ENCODE measurements at places on chromosomes 5 and 9. TPM values are rescaled to one million over a fixed set of nuclear protein-coding genes. Genes with fewer than 3 reads are reported as not detected.

- DNase-seq, result no peak
Measured at GRCh38 chr9:134708672-134709038, 67.1 kb downstream of the COL5A1 start.

SLCO4C1 gene
- polyA plus RNA-seq, result 1.8 TPM

DNLZ gene
- polyA plus RNA-seq, result 10.5 TPM

DNA sequence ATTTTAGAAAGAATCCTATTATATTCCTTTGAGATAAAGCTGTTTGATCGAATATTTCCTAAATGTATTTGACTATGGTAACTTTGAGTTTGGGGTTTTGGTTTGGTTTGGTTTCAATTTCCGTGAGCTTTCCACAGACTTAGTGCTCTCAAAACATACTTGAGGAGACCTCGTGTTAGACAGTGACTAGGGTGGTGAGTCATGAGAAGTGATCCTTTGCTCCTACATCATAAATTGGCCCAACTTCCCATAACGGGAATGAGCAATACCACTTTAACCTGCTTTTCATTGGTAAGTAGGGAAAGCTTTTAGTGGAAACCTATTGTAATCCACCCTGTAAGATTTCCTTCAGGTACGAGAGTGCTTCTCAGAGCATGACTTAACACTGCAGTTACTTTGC lies 3.8 kb upstream of the RASEF start:
- no peak for DNase-seq

CAMK2A gene
- polyA plus RNA-seq, result not detected

SLC2A8 gene
- 8.7 TPM for polyA plus RNA-seq

DNA sequence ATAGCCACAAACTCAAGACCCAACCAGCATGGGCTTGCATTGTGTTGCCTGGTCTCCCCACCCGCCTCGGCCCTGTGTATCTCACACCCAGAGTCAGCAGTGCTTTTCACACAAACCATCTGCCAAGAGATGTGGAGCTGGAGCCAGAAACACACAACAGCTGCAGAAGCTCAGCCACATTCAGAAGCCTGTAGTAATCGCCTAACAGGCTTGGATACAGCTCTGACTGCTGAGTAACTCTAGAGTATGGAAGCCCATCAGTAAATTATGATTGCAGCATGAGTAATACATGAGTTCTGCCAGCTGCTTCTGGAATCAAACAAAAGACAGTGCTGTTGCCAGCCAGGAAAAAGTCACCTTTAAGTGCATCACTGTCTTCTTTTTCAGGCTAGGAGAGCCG lies 16.0 kb downstream of the TEK start:
- DNase-seq, result no peak

GRCh38 chr5:43676083-43676840 lies 73.3 kb downstream of the NNT start:
- DNase-seq, result no peak

DNA sequence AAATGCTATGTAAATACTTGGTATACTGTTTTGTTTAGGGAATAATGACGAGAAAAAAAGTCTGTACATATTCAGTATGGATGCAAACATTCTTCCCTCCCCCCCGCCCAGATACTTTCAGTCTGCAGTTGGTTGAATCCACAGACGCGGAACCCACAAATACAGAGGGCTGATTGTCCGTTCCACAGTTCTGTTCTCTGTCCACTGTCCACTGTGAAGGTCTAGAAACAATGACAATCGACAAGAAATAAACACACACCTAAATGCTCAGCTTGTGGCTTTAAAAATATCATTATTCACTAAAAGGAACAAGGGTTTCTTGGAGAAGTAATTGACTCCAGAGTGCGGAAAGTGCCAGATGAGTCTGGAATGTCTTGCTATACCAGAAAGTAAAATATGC lies 109.1 kb downstream of the TMEM161B start:
- DNase-seq, result no peak

GRCh38 chr5:16690243-16690852 lies 73.6 kb upstream of the RETREG1 start:
- DNase-seq, result no peak

FST gene
- 0.23 TPM for polyA plus RNA-seq

CCL28 gene
- 0.10 TPM for polyA plus RNA-seq

CLPTM1L gene
- polyA plus RNA-seq, result 35.0 TPM

- no peak for DNase-seq
Measured at GRCh38 chr9:98610711-98611110, 98.0 kb downstream of the GABBR2 start.

DNA sequence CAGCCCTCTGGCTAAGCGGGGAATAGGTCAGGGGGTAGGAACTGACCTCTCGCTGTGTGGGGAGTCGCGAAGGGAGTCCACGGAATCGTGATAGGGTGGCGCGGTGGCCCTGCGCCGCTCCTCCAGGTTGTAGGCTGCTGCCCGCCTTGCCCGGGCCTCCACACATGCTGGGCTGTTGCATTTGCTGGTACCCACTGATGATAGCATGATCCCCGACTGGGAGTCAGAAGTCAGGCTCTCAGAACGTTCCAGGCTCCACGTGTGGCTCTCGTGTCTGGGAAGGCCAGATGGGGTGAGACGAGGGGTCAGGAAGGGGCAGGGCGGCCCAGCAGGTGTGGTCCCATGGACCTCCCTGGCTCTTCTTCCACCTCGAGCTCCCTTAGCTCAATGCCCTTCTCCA lies 56.0 kb downstream of the PSD2 start:
- no peak for DNase-seq

DNA sequence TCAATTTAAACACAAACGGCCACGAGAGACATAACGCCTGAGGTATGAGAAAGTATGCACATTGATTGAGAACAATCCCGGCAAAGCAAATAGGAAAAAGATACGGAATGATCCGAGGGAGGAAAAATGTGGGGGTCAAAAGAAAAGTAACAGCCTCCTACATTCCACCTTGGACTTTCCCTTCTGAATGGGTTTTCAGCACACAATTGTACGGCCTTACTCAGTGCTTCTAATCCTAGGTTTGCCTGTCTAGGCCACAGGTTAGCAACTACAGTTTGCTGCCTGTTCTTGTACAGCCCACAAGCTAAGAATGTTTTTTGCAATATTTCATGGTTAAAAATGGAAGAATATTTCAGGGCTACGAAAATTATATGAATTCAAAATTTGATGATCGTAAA lies 46.2 kb upstream of the RNF20 start:
- DNase-seq, result no peak

DNA sequence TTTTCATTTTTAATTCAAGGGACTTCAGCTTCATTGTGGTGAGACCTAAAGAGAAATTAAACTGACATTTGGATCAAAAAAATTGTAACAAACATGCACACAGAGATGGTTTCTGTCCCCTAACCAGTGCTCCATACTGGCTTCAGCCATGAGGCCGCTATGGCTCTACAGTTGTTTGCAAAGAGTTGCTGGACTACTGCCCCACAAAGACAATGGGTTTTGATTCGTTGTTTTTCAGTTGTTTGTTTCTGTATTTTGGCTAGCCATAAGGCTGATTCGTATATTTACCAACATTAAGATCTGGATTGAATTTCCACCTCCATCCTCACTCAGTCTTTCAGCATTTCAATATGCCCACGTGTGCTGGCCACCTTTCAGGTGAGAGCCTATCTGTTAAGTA lies 163.7 kb upstream of the KIF2A start:
- DNase-seq, result no peak

SLC36A2 gene
- not detected for polyA plus RNA-seq

DNA sequence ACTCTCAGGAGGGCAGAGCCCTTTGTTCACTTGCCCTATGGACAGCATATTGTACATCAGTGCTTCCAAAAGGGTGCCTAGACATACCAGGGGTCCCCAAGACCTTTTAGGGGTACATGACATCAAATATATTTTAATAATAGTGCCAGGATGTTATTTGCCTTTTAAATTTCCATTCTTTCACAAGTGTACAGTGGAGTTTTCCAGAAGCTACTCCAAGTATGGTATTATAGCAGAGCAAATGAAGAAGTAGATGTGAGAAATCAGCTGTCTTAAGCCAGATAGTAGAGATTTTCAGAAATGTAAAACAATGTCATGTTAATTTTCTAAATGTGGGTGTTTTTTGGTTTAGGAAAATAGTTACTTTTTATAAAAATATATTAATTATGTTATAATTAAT lies 15.6 kb downstream of the PTTG1 start:
- no peak for DNase-seq

DNA sequence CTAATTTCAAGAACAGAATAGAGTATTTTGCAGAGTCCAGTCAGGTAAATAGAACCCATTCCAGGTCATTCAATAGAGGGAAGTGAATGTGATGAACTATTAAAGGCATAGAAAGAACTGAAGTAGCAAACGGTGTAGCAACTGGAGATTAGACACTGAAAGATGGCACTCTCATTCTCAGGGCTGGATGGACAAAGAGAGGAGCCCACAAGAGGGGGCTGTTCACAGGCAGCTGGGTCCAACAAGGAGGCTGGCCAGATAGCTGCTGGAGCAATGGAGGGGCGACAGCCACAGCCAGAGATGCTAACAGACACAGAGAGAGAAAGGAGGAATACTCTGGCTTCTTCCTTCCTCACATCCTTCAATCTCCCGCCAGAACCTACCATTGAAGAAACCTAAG lies 93.1 kb upstream of the SMARCA2 start:
- no peak for DNase-seq

DMGDH gene
- polyA plus RNA-seq, result not detected

ZDHHC11 gene
- polyA plus RNA-seq, result not detected

DNA sequence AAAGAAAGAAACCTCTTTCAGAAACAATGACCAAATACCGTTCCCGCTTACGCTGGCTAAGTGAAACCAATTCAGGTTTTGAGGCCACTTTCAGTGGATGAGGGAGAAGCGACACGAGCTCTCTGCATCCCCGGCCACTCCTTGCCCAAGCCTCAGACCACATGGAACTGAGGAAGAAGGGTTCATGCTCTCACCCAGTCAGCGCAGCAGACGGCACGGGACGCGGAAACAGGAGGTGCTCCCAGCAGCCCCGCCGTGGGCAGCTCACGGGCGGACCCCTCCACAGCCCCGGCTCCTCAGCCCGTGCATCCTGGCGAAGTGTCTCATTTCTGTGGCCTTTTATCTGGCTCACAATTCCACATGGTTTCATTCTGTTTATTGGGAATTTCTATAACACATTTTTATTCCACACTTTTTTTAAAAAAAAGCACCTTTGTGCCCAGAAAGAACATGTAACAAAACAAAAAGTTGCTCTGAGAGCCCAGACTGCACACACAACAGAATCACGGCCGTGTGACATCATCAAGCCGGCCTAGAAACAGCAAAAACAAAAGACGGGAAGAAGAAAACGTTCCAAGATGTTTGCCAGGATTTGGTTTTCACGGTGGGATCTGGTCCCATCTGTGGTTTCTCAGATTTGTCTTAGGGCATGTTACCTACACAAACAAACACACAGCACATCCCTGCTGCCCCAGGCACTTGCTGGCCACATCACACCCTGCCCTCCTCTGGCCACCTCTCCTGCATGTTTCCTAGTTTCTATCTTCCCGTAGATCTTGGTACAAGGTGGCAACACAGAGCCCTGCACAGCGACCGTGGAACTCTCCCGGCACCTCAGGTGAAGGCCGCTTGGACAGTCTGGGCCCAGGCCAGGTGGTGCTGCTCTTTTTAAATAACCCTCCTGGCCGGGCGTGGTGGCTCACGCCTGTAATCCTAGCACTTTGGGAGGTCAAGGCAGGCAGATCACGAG lies 16.2 kb downstream of the QSOX2 start:
- DNase-seq, result no peak

GLDC gene
- not detected for polyA plus RNA-seq

PCDHGC4 gene
- polyA plus RNA-seq, result not detected

DNA sequence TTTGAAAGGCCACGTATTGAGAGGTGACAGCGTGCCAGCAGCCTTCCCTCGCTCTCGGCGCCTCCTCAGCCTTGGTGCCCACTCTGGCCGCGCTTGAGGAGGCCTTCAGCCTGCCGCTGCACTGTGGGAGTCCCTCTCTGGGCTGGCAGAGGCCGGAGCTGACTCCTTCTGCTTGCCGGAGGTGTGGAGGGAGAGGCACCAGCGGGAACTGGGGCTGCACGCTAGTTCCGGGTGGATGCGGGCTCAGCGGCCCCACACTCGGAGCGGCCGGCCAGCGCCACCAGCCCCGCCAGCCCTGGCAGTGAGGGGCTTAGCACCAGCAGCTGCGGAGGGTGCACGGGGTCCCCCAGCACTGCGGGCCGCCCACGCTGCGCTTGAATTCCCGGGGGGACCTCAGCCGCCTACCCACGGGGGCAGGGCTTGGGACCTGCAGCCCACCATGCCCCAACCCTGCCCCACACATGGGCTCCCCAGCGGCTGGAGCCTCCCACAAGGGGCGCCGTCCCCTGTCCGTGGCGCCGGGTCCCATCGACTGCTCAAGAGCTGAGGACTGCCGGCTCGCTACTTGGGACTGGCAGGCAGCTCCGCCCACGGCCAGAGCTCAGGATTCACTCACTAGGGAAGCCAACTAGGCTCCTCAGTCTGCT lies 4.4 kb upstream of the OTULINL start:
- no peak for DNase-seq

ANKRD31 gene
- not detected for polyA plus RNA-seq

DNA sequence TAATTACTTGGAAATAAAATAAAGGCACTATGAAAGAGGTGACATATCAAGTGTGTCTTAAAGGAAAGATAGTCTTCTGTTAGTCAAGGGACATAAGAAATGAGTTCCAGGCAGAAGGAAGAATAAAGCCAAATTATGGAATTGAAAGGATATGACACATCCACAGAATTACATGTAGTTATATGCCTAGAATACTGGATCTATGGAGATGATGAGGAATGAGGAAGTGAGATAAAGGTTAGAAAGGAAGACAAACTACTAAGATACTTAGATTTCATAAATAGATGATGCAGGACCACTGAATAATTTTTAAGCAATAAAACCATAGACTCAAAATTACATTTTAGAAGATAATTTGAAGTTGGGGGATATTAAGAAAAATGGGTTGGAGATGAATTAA lies 609.8 kb downstream of the PTPRD start:
- no peak for DNase-seq

CD74 gene
- 7,550 TPM for polyA plus RNA-seq

- no peak for DNase-seq
Measured at GRCh38 chr5:102231693-102232619, 64.1 kb downstream of the SLCO4C1 start.

- no peak for DNase-seq
Measured at GRCh38 chr9:38687389-38687842, 32.5 kb downstream of the FAM240B start.

- DNase-seq, result peak; percentile 86
Measured at GRCh38 chr9:35729700-35730485, 2.1 kb downstream of the TLN1 start.

- no peak for DNase-seq
Measured at GRCh38 chr9:90724880-90725279, 76.7 kb upstream of the SYK start.

DNA sequence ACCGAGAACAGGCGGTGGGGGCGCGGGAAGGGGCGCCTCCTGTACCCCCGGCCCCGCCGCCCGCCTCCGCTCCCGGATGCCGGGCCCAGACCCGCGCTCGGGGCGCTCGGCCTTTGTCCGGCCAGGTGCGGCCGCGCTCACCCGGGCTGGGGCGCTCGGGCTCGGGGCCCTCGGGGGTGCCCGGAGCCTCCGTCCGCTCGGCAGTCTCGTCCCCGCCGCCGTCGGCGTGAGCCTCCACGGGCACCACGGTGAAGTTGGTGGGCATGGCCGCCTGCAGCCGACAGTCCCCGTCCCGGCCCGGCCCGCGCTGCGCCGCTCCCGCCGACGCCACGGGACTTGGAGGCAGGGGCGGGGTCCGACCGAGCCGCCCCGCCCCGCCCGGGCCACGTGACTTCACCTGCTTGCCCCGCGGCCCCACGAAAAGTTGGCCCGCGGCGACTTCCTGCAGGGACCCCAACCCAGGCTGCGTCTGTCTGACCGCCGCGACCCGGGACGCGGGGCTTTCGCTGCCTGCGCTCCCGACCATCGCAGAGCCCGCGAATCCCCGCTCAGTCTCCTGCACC lies at the start of gene SLC12A7:
SLC12A7 (minus strand) TSS at position 337 of the 563 bp plus-strand sequence; CDS start at position 265, 72 bp downstream.
- DNase-seq, result peak; percentile 26
